Body of pancreas (tissue), 4 donors: ENCODE measurements at places on chromosomes 3 and 15.

DNA sequence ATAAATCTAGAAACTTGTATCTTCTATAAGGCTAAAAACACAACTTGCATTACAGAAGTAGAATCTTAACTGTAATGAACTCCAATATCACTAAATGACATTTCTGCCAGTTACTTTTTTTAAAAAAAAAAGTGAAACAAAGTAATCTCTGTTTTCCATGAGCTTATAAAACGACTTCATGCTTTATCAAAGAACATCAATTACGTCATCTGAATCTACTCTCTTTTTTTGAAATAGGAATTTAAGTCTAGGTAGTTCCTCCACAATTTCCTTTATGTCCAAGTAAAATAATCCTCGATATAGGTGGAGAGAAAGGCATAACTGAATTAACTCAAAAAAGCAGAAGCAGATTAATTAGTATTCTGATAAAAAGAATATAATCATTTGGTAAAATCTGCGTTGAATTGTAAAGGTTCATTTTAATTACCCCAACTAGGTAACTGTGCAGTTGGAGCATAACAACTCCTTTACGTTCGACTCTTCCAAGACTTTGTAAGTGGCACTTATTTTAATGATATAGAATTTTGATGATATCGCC, 1.4 kb downstream of the UACA start:
- no peak for DNase-seq

- no peak for DNase-seq
Measured at GRCh38 chr3:151267066-151267465, 11.3 kb downstream of the P2RY14 start.

DNA sequence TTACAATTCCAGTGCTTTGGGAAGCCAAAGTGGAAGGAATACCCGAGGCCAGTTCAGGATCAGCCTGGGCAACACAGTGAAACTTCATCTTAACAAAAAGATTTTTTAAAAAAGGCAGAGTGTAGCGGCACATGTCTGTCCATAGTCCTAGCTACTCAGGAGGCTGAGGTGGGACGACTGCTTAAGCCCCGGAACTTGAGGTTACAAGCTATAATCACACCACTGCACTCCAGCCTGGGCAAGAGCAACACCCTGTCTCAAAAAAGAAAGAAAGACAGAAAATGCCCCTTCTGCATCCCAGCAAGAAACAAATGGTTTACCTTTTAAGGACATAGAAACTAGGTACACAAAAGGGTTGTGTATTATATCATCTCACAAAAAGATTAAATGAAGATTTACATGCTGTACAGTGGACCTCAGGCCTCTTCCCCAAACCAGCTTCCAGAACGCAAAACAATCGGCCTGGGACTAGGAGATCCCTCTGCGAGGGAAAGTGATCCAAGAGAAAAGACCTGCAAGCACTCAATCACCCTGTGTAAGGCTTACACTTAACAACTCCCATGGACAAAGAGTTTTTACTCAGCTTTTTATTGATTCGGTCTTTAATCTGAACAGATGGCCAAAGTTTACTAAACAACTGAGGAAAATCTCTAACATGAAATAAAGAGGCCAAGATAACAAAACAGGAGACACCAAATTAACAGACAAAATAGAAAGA, 21.2 kb downstream of the TFDP2 start:
- no peak for DNase-seq

GRCh38 chr3:113264283-113265131, 53.1 kb downstream of the BOC start:
- DNase-seq: peak; percentile 61

- DNase-seq: no peak
Measured at GRCh38 chr3:187066228-187066995, 72.9 kb downstream of the RPL39L start.

GRCh38 chr3:116741467-116741866, 31.9 kb downstream of the TUSC7 start:
- DNase-seq: no peak

DNA sequence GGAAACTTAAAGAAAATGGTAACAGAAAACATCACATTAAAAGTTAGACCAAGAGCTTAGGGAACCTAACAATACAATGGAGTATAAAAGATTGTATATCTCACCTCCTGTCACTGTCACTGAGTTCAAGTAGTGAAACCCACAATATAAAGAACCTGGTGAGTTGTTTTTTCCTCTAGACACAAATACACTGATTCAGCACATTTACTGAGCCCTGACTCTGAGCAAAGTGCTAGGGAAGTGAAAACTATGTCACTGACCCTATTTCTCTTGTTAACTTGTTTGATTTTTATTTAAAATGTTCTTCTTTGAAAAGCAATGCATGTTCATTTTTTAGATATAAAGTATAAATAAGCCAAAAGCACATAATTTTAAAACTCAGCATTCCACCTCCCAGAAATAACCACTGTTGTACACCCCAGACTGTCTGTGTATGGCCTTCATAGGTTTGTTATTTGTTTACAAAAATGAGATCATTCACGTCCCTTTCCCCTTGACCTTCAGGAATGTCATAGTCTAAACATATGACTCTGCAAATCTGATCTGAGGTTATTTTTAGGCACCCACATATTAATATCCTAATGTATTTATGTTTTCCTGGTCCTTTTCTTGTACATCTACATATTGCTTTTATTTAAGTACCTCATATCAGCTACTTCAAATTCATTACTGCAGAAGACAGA, 69.2 kb upstream of the CSTA start:
- no peak for DNase-seq

DNA sequence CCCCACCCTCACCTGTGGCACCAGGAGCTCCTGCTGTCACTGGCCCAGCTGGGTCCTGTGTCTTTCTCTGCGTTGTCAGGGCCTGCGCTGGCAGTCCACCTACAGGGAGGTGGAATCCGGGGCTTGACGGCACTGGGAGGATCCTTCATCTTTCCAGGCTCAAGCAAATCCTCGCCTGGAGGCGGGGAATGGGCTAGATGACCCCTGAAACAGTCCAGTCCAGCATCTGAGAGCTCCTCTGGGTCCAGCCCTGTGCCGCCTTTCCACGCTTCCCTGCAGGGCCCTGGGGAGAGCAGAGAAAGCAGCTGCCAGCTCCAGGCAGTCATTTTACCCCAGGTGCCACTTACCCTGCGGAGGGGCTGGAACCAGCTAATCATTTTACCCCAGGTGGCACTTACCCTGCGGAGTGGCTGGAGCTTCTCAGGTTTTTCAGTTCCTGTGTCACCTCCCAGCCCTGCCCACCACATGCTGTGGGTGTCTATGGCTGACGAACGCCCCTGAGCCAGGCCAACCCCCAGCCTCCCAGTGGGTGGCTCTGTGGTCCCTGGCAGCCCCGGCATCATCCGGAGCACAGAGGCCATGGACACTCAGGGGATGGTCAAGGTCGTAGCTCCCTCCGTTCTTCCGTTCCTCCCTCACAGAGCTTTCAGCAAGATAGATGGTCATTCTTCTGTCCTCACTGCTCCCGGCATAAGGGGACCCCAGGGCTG, 17.9 kb upstream of the ADIPOQ start:
- no peak for DNase-seq

DNA sequence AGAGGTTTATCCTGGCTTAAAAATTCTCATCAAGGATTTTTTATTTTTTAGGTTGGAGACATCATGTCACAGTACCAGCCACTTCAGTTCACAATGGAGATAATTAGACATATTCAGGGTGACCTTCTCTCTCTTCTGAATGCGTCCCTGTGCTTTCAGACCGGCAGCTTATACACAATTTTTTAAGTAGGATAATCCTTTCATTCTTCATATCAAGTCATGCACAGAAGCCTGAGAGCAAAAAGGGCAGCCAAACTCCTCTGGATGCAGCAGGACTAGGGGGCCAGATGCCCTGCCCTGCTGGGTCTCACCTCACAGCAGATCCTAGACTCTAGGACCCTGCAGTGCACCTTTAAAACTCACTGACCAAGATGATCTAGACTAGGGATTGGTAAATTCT, 210.4 kb downstream of the ERC2 start:
- DNase-seq: no peak

DNA sequence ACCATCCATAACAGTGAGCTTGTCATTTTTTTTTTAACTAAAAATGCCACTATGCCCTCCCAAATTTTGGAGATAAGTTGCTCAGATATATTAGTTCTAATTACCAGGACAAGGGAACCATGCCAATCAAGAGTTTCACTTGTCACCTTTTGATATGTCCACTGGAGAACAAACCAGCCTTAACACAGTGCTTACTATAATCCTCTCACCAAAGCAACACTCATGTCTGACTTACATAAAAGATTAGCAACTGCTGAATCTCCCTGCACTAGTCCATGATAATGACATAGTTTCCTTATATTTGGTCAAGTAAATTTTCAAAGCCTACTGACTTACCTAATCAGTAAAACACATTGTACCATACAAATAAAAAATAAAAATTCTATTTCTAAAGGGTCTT, 44.4 kb downstream of the TTBK2 start:
- no peak for DNase-seq

GRCh38 chr3:162211470-162211869, 714.9 kb downstream of the OTOL1 start:
- no peak for DNase-seq

DNA sequence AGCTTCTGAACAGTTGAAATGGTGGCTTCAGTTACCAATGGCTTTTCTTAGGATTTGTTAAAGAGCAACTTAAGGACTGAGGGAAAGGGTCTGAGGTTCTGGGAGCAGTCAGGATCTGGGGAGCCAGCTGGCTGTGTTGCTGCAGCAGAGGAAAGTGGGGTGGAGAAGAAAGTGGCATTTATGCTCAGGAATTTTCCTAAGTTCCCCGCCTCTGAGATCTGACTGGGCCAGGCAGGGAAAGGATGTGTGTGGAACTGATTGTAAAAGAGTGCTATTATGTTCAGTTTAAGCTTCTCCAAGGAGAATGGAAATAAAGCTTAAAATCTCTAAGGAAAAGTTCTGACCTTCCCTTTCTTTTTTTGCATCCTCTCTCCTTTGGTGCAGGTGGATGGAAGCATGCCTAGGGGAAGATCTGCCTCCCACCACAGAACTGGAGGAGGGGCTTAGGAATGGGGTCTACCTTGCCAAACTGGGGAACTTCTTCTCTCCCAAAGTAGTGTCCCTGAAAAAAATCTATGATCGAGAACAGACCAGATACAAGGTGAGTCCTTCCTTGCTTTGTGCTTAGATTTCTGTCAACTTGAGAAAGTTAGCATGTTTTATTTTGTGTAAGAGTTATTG, 37.8 kb downstream of the IQGAP1 start:
- no peak for DNase-seq

GRCh38 chr3:16286161-16286560, 21.1 kb downstream of the OXNAD1 start:
- peak; percentile 18 for DNase-seq

DNA sequence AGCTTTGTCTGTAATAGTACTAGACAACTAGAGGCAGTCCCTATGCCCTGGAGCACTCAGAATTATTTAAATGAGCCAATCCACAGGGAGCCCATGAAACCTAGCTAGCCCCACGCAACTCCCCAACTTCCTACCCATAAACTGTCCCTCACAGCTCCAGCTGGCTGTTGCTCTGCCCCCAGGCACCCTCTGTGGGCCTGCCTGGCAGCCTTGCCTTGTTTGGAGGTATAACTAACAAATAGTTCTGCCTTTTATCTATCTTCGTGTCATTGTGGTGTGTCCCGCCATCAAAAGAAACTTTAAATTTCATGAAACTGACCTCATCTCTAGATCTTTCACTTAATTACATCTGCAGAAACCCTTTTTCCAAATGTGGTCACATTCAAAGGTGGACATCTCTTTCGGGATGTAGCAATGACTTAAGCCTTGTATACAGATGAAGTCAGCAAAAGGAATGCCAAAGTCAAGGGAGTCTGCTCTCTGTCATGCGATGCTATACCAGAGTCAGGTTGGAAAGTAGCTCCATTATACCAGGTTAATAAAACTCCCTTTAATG, 1.8 kb upstream of the RTP3 start:
- DNase-seq: no peak

- no peak for DNase-seq
Measured at GRCh38 chr3:14440531-14441239, 38.3 kb downstream of the SLC6A6 start.
